Right ventricle myocardium superior (tissue), 1 donor: ENCODE measurements at places on chromosomes 16 and 17. TPM values are rescaled to one million over a fixed set of nuclear protein-coding genes. Genes with fewer than 3 reads are reported as not detected.

GRCh38 chr17:8679126-8679525 lies 48.6 kb upstream of the MYH10 start:
- DNase-seq, result no peak

DNA sequence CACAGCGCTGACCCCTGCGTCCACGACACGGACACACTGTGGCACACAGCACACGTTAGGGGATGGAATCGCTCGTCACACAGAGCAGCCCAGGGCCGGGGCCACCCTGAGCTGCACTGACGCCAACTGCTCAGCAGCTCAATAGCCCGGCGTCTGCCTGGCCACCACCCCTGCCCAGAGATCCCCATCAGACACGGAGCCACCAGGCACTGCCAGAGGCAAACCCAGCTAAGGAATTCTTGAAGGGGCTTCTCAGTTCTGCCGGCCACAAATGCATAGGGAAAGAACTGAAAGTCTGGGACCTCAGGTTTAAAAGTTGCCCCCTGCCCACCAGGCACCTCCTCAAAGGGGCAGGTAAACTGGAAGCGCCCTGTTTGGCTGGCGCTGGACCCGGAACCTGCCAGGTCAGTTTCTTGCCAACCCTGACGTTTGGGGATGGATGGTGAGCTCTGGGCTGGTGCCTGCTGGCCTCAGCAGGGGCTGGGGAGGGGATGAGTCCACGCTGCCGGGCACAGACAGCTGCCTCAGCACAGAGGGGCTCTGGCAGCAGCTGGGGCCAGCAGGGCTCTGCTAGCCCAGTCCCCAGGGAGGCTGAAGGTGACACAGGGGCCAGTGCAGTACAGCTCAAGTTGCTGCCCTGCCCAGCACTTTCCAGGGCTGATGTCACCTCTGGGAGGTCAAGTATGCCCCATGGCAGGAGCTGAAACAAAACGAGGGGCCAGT lies 33.2 kb downstream of the TIMM22 start:
- DNase-seq, result no peak

DNA sequence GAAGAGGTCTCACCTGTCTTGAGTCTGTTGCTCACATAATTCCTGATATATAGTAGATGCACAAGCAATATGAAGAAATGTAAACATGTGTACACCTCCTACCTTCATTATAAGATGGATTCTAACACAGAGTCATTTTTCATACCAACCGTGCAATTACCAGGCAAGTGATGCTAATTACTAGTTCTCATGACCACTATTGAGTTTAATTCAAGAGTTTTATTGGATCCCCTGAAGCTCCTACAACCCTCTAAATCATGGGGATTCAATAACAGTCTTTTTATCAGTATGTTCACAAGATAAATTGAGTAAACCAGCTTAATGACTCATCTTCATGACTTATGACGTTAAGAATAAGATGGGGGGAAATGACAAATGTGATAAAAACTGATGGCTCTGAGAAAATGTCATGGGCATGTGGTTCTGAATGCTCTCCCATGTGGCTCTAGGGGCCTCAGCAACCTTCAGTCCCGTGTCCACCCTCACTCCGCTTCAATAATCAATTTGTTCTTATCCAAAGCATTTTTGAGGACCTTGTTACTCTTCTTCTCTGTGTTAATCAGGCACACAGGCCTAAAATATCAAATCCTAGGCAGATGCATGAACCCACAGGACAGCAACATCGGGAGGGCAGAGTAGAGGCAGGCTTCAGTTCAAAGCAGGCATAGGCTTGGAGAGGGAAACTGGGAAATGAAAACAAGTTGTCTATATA lies 42.8 kb downstream of the PRAC1 start:
- DNase-seq, result no peak

- no peak for DNase-seq
Measured at GRCh38 chr17:71142333-71142732, 973.0 kb downstream of the KCNJ2 start.

- no peak for DNase-seq
Measured at GRCh38 chr17:61057257-61057656, 342.4 kb upstream of the TBX2 start.

DNA sequence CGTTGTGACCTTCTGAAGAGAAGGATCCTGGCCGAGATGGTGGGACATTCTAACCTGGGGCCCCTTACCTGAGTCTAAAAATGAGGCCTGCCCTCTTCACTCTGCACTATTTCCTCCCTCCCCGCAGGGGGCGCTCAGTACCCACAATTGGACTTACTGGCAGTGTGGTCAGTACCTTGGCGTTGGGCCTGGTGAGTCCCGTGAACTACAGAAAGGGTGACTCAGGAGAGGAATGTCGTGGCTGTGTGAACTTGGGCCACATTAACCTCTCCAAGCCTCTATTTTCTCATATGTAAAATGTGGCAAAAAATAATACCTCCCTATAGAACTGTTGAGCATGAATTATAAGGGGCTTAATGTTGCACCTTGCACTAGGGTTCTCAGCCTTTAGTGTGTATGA lies 3.9 kb downstream of the RSAD1 start:
- peak; percentile 96 for DNase-seq

- peak; percentile 13 for DNase-seq
Measured at GRCh38 chr17:80904036-80904753, 87.4 kb upstream of the CHMP6 start.

NPIPB8 gene
- total RNA-seq, result not detected

CCL14 gene
- total RNA-seq, result 7.2 TPM

MYADML2 gene
- total RNA-seq, result 3.5 TPM

DNA sequence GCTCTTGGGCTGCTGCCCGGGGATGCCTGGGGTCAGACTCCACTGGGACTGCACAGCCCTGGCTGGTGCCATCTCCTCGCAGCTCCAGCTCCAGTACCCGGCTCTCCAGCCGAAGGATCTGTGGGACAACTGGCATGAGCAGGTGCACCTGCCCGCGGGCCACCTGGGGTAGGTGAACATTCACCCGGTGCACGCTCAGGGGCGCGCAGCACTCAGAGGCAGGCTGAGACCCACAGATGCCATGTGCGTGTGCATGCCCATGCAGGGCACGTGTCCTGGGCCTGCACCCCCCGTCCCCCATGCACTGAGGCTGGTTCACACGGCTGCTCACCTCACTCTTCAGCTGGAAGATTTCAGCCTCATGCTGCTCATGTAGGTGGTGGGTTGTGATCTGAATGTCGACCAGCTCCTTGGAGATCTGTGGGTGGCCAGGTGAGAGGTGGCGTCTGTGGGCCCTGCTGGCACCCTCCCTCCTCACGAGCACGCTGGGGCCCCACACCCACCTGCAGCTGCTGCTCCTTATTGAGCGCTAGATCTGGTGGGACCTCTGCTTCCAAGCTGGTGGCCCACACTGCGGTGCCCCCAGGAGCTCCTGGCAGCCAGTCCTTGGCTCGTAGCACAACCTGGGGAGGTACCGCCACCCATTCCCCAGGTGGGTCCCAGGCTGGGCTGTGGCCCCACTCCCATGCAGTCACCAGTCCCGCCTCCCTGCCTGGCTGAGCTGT lies 618 bp downstream of the CCDC78 start:
- no peak for DNase-seq

TSR1 gene
- 19.4 TPM for total RNA-seq

- no peak for DNase-seq
Measured at GRCh38 chr16:29806099-29806579, at the start of gene MAZ. TSS of gene MAZ (plus strand) at chr16:29806529. CDS start at chr16:29806702, 173 bp downstream.

KRTAP4-1 gene
- total RNA-seq, result not detected

GRCh38 chr16:4769306-4769638 lies 2.3 kb upstream of the ZNF500 start:
- no peak for DNase-seq

GPR142 gene
- not detected for total RNA-seq

DNA sequence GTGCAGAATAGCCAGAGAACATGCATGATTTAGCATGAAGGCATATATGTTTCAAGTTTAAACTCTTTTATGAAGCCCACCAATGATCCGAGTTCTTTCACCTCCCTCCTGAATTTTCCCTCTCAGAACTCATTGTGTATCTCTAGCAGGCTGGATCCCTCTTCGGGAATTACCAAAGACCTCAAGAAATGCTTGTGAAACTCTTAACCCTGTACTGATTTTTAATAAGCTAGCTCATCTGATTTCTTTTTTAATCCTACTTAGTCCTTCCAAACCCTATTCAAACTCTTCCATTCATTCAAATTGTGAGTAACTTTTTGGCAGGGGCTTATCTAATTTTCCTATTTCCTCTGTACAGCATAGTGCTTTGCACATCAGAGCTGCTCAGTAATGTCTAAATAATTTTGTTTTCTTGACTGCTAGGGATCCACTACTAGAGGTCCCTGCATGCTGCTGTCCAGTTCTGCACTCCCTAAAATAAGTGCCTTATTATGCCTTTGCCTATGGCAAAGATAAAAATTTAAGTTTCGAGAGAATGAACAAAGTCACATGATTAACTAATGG lies 723.8 kb downstream of the CDH11 start:
- no peak for DNase-seq

DNA sequence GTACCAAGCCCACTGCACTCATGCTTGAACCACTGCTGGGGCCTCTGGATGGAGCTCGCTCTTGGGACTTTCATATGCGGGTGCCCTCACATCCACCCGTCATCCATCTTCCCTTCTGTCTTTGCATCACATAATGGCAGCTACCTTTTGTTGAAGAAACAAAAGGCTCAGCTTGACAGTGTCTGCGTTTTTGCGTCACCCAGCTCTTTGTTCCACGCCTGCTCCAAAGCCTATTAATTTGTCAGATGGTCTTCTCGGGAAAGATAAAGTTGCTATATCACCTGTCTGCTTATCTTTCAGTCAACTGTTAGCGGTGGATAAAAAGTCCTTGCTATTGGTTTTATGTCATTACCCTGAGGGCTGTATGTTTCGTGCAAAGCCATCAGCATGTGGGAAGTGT lies 18.1 kb upstream of the BCO1 start:
- DNase-seq, result no peak

GRCh38 chr17:78922816-78923498 lies 2.2 kb downstream of the TIMP2 start:
- DNase-seq, result no peak

HOXB5 gene
- total RNA-seq, result 0.13 TPM

GRCh38 chr17:16434662-16435061 lies 19.3 kb downstream of the TRPV2 start:
- no peak for DNase-seq

DNAH2 gene
- not detected for total RNA-seq

DNA sequence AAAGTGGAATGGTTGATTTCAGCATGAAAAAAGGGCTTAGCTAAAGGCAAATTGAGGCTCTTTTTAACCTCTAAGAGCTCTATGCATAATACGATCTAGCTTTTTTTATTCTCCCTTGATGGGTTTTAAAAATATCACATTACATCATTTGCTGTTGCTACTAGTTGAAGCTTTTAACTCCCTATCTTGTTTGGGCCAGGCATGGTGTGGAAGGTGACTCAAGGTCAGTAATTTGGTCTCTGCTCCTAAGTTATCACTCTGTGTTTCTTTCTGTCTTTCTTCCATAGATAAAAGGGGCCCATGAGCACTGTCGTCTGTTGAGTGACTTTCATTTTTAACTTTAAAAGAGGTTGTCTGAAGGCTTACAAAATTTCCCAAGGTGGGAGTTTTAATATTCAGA lies 58.1 kb upstream of the GOT2 start:
- DNase-seq, result no peak

MARVELD3 gene
- total RNA-seq, result not detected

- no peak for DNase-seq
Measured at GRCh38 chr17:73588891-73589290, 55.4 kb downstream of the SDK2 start.

DNA sequence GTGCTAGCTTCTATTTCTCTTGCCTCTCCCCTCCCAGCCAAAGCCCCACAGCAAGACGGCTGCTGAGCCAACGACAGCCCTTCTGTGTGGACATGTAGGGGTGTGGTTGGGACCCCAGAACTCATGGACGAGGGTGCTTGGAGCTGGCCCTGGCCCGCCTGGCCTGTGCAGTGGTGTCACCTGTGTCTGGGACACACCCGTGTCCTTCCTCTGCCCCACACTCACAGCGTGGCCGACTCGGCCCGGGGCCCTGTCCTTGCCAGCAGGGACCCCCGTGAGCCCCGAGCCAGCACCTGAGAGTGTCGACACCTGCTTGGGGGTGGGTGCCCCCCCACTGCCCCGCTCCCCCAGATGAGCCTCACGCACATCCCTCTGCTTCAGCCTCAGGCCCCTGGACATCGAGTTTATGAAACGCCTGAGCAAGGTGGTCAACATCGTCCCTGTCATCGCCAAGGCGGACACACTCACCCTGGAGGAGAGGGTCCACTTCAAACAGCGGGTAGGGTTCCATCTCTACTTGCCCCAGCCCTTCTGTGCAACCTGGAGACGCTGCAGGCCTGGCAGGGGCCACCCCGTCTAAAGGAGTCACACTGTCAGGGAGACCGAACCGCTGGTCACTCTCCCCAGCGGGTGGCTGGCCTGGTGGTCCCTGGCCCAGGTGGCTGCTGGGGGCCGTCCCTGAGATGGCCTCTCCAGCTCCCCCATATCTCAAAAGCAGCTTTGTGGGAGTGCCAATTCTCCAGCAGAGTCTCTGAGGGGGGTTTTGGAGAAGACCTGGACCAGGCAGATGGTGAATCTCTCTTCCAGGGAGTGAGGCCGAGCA lies 349.8 kb downstream of the SEC14L1 start:
- DNase-seq, result peak; percentile 56

TMEM132E gene
- not detected for total RNA-seq

GRCh38 chr16:17939122-17939536 lies 397.4 kb downstream of the NPIPA8 start:
- DNase-seq, result no peak

DNA sequence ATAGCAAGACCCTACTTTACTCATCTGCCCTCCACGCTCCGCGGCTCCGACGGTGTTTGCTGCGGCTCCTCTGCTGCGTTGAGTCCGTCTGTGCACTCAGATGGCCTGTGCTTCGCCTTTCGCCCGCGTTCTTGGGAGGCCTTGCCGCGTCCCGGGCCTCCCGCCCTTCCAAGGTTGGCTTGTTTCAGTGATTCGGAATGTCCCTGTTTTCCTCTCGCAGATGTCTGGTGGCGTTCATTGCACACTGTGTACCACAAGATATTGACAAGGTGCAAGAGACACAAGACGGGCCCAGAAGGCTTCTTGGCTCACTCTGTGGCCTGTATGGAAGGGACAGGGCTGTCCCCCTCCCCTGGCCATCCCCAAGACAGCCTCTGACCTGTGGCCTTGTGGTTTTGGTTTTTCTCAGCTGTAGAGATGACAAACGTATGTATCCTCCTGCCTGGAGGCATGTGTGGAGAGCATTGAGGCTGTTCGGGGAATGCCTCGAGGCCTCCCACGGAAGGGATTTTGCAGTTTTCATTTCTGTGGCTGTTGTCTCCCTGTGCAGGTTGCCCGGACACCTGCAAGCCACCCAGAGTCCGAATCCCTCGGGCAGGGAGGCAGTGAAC lies 15.4 kb downstream of the MGRN1 start:
- no peak for DNase-seq

SOST gene
- total RNA-seq, result not detected

SECTM1 gene
- total RNA-seq, result 4.3 TPM

- DNase-seq, result no peak
Measured at GRCh38 chr17:55622547-55622946, 100.1 kb downstream of the TMEM100 start.
